AG04450 (cell line): ENCODE measurements at places on chromosomes 7 and 10. TPM values are rescaled to one million over a fixed set of nuclear protein-coding genes. Genes with fewer than 3 reads are reported as not detected.
A peak's percentile ranks its signal among the peaks of the same experiment; 100 is the strongest.

Gene SPACDR
- 0.76 and 1.3 TPM in 2 replicates for polyA plus RNA-seq

DNA sequence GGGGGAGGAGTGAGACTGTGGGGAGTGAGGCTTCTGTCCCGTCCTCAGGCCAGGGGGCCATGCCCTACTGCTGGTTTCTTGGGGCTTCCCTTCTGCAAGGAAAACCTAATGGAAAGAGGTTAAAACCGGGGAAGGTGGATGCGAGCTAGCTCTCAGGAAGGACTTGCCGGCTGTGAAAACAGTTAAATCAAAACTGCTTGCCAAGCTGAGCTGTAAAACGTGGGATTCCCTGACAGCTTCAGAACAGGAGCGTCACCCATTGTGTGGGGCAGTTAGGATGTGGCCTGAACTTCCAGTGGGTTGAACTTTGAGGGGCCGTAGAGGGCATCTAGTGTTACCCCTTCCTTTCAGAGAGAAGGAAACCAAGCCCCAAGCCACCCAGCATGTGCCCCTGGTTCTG, 13.1 kb downstream of the TSPAN15 start:
- no peak for DNase-seq

DNA sequence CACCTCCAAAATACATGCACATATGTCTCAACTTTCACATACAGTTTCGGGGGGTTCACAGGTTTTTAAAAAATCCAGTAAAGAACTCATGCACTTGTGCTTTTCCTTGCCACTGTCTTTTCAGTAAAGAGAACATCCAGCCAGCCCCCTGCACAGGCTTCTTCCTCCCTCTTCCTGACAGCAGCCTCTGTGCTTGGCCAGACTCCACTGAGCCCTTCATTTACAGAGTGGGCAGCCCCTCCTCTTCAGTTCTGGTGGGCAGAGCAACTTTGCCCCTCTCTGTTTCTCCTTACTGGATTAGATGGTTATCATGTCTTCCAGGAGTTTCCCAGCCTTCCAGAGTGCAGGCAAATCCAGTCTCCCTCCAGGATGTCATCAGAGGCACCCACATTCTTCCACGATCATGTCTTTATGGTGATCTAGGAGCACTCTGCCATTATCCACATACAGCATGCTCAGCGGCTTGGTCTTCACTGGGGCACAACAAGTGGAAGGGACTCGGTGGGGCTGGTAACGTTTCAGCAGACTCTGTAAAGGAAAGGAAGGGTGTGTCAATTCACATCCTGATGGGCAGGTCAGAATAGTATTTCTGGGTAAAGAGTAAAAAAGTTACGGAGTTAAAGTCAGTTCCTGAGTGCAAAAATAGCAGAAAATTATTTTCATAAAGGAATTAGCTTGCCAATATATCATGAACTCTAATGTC, 8.8 kb downstream of the NODAL start:
- DNase-seq: no peak

DNA sequence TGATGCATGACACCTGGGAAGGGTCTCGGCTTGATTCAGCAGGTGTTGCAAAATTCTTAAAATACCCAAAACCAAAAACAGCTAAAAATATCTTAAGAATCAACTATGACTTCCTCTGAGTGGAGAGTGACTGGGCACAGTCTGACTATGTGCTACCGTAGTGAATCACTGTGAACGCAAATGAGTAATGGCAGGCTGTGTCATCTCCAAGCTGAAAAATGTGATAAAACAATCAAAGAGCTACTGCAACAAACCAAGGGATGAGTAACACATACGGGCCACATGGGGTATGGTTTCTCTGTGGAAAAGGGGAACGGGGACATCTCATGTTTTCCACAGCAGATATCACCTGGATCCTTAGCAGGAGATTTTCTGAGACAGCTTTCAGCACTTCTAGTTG, 127.5 kb downstream of the ABCA13 start:
- no peak for DNase-seq

- no peak for DNase-seq
Observed at GRCh38 chr7:40072268-40072667, 62.2 kb downstream of the MPLKIP start.

Gene AHR
- polyA plus RNA-seq: 9.8 and 12.1 TPM in 2 replicates

DNA sequence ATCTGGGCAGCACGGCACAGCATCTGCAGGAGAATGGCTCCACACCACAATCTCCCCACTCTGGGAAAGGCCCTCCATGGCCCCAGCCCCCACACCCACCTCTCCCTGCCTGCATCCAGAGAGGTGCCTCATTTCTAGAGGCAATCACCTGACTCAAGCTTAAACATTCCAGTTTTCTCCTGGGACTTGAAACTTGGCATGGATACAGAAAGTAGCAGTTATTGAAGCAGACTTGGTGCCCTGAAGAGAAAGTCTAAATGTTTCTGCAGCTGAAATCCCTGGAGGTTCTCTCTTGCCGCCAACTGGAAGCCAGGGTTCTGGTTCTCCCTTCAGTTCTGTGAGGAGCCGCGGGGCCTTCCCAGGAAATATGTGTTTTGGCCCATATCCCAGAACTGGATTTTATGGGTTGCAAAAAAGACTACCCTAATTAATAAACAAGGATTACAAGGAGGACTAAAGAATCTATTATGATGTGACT, 122.8 kb downstream of the SKIDA1 start:
- no peak for DNase-seq

- no peak for DNase-seq
Observed at GRCh38 chr7:23811540-23811939, 101.5 kb downstream of the STK31 start.

- DNase-seq: no peak
Observed at GRCh38 chr7:95925236-95925635, 152.9 kb downstream of the DYNC1I1 start.

Gene PAX2
- polyA plus RNA-seq: not detected in 2 replicates

GRCh38 chr10:102230861-102231356, 4.8 kb downstream of the ELOVL3 start:
- no peak for DNase-seq

Gene ZPBP
- not detected in 2 replicates for polyA plus RNA-seq

DNA sequence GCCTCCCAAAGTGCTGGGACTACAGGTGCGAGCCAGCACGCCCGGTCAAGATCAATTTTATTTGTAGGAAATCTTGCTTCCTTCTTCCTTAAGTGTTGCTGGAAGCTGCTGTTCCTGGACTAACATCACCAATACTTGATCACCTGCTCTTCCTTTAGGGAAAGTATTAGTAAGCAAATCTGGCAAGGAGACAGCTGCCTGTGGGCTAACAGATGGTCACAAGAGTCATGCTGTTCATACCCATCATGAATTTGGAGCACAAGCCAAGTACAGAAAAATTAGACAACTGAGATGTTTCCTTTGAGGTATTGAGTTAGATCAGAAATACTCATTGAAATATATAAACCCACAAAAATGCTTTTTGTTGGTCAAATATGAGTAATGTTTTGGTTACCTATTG, 27.9 kb downstream of the BAIAP2L1 start:
- DNase-seq: no peak

DNA sequence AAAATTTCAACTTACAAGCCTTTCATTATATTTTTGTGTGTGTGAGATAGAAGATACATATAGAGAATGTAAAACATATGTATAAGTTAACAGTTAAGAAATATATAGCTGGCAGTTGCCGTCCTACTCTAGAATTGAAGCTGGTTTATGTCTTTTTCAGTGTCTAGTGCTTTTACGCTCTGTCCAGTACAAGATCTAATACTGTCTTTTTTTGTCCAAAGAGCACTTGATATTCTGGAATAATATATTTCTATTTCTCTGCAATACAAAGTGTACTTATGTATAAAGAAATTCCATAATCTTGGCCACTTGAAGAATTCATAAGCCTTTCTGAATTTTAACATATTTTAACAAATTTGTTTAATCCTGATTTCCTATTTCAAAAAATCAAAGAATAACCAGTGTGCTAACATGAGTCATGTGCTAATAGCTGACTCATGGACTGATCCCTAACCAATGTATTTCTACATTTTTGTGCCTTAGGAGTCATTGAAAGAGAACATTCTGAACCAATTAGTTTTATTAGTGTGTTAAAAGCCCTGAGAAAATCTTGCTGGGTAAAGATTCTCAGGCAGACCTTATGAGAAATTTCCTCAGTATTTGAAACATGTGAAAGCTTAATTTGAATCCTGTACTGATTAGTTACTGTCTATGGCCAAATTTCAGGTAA, 73.2 kb upstream of the CCAR1 start:
- peak; percentile 51 for DNase-seq

GRCh38 chr7:55077561-55078410, 59.0 kb downstream of the EGFR start:
- DNase-seq: no peak

GRCh38 chr7:70696201-70696754, 435.7 kb upstream of the GALNT17 start:
- no peak for DNase-seq

DNA sequence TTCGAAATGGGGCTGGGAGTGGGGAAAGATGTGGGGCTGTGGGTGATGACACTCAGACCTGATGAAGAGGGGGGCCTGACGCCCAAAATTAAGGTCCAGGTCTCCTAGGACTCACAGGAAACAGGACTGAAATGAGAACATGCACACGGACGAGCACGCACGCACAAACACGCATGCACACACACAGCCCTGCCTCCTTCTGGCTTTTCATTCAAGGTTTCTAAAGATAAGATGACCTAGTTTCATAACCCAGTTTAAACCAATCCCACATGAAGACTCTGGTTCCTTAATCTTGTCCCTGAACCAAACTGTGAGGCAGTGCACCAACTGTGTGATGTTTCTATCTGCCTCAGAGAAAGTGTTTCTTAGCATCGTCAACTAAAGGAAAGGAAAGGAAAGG, 162.0 kb downstream of the DGKI start:
- no peak for DNase-seq

DNA sequence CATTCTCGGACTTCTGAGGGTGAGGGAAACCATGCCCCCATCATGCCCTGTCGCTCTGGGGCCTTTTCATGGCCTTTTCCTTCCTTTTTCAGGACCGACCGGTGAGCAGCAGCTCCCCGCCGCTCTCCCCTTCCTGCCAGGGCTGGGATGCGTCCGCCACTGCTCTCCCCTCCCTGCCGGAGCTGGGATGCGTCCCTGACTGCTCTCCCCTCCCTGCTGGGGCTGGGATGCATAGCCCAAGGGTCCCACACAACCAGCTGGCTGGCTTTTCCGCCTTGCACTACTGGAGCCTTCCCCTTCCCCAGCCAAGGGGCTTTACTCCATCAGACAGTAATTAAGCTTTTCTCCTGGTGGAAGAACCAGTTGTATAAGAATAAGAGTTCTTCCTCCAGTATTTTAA, 129.7 kb upstream of the COBL start:
- no peak for DNase-seq

GRCh38 chr7:136883046-136883445, 14.6 kb downstream of the CHRM2 start:
- DNase-seq: no peak

- no peak for DNase-seq
Observed at GRCh38 chr10:131323880-131324279, 12.4 kb upstream of the TCERG1L start.

DNA sequence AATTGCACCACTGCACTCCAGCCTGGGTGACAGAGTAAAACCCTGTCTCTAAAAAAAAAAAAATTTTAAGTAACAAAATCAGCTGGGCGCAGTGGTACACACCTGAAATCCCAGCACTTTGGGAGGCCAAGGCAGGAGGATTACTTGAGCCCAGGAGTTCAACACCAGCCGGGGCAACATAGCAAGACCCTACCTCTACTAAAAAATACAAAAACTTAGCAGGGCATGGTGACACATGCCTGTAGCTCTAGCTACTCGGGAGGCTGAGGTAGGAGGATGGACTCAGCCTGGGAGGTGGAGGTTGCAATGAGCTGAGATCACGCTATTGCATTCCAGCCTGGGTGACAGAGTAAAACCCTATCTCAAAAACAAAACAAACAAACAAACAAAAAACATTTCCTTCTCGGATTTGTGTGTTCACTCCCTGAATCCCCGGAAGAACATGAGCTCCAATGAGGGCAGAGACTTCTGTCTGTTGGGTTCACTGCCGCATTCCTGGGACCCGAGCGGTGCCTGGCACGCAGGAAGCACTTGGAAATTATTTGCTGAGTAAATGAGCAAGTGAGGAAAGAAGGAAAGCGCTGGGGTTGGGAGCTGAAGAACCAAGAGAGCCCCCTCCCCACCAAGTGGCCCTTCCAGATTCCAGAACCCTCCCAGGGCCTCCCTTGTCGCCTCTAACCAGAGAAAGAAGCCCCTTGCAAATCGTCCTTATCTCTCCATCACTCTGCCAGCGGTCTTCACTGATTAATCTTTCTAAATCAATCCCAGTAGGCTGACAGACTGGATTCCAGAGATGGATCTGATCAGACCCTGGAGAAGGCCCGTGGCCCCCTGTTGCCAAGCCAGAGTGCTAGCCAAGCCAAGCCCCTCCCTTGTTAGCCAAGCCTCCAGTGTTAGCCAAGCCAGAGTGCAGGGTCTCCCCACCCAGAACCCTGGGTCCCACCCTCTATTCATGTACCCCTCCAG, 6.2 kb downstream of the TNRC18 start:
- DNase-seq: no peak

- DNase-seq: peak; percentile 91
Observed at GRCh38 chr7:23334482-23335056, 35.4 kb downstream of the MALSU1 start.

DNA sequence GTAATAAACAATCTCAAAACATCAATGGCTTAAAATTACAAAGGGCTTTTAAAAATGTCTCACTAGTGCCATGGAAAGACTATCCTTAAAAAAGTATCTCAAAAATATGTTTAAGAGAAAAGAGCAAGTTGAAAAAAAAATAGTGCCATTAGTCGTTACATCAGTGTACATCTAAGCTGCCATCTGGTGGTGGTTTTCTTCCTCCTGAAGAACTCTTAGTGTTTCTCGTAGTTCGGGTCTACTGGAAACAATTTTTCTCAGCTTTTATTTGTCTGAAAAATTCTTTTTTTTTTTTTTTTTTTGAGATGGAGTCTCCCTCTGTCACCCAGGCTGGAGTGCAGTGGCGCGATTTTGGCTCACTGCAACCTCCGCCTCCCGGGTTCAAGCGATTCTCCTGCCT, 5.9 kb upstream of the GARIN1A start:
- no peak for DNase-seq

- no peak for DNase-seq
Observed at GRCh38 chr10:104308439-104308903, 29.8 kb downstream of the ITPRIP start.

Gene SDHAF3
- polyA plus RNA-seq: 9.2 and 13.7 TPM in 2 replicates

- DNase-seq: peak; percentile 58
Observed at GRCh38 chr7:135320268-135320667, 86.6 kb downstream of the STRA8 start.

Gene CUZD1
- 0.96 and 1.5 TPM in 2 replicates for polyA plus RNA-seq

Gene RBM20
- polyA plus RNA-seq: 0.11 and 0.15 TPM in 2 replicates
